ENCODE measurements at places on chromosomes 6 and 20. TPM values are rescaled to one million over a fixed set of nuclear protein-coding genes. Genes with fewer than 3 reads are reported as not detected.
A peak's percentile ranks its signal among the peaks of the same experiment; 100 is the strongest.

DNA sequence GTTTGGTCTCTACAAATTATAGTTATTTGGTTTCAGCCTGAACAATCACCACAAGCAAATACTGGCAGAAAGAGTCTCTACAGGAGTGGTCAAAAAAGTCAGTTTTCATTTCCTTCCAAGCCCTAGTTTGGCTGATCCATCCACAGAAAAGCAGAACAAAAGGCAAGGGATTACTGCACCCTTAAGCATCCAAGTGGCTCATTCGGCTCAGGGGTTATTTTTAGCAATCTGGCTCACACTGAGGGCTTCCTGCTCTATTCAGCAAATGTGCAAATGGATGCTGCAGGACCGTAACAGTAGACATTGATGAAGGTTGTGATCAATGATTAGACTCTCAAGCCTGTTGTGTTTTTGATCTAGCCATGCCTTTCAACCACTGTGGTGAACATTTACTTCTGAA is 62.2 kb upstream of the FABP7 start:
- no peak for DNase-seq

- DNase-seq: no peak
Measured at GRCh38 chr6:75183099-75183541, 22.7 kb downstream of the COL12A1 start.

- no peak for DNase-seq
Measured at GRCh38 chr6:7463785-7464184, 74.2 kb downstream of the RIOK1 start.

- DNase-seq: no peak
Measured at GRCh38 chr6:13807696-13808095, 6.7 kb downstream of the MCUR1 start.

DNA sequence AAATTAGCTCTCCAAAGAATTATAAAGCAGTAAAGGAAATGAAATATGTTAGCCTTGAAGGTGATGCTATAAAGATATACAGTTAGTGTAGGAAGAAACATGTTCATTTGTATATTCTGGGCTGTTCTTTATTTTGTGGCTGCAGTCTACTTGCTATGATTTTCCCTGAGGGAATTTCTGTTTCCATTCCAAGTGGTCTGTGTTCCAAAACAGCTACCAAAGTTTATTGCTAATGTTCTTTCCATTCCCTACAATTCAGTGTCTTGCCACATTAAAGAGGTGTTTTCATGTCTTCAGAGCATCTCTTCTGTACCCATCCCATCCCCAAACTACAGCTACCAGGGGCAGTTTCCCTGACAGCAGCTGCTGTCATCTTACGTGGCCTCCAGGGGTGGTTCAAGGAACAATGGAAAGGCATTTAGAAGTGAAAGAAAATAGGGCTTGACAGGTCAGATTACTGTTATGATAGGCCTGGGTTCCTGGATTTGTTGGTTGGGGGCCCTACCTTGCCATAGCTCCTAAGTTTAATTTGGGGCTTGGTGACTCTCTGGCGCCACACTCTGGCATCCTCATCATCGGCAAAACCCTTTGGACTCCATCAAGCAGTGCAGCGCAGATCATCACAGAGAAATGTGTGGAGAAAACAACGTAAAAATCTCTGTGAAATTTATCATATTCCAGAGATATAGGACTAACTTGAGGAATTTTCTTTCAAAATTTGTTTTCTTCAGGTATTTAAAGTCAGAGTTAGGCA is 33.8 kb upstream of the AIG1 start:
- DNase-seq: peak; percentile 15

DNA sequence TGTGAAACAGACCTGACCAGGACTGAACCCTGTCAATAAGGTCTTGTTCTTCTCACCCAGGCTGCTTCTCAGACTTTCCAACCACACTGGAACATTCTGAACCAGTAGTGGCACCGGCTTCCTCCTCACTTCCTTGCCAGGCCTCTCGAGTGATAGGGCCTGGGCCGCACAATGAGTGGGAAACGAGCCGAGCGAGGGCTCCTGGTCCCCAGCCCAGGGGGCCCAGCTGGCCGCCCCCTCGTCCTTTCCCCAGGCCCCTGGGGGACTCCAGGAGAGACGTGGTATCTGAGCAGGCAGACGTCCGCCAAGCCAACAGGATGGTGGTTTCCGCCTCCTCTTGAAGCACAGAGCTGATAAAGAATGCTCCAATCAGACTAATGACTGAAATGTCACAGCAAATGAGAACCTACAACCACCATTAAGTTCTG is 117.9 kb downstream of the GMDS start:
- no peak for DNase-seq

DNA sequence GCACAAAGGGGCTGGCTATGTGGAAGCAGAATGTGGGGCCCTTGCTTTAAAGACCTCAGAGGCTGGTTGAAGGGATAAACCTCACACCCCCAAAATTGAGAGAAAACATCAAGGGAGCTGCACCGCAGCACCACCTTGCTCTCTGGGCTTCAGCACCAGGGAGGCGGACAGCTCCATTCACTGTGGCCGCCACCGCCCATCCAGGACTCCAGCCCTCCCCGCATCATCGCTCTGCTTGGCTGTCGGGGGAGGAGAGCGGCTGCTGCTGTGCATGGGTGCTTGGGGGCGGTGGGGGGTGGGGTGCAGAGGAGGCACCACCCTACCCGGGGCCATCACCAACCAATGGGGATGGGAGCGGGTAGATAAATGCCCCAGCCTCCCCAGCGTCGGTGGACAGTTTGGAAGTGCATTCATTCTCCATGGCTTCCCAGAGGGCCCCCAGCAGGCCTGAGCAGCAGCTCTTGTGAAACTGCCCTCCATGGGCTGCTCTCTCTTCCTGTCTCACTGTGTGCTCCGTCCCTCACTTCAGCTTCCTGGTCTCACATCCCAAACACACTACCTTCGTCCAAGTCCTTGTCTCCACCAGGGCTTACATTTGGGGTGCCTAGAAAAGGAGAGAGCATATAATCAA is 75.7 kb upstream of the BHLHE23 start:
- peak; percentile 75 for DNase-seq

DNA sequence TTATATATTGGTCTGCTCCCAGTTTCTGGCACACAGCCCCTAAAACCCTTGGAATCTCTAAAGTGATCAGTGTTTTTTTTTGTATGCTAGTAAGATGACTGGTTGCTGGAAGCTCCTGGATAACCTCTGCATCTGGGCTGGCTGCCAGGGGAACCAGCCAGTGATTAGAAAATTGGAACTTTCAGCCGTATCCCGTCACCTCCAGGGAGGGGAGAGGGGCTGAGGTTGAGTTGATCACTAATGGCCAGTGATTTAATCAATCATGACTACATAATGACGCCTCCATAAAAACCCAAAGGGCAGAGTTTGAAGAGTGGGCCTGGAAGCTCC is 48.0 kb upstream of the NOP56 start:
- no peak for DNase-seq

DNA sequence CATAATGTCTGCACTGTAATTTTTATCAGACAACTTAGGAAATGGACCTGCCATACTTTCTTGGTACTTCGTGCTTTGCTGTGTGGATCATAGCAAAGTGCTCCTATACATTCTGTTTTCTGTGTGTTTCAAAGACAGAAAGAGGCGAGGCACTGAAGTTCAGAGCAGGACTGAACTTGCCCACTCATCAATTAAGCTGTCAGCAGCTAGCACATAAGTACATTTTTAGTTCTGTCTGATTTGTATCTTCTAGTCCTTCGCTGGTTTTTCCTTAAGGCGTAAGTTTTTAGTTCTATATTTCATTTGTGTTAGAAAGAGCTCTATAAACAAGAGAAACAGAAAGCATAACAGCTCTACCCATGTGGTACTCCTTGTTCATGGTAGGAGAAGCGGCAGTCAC is 42.1 kb downstream of the MAP3K4 start:
- no peak for DNase-seq

- no peak for DNase-seq
Measured at GRCh38 chr20:1075616-1076015, 42.8 kb upstream of the PSMF1 start.

GRCh38 chr6:16800942-16801341 is 39.7 kb upstream of the ATXN1 start:
- DNase-seq: no peak

DNA sequence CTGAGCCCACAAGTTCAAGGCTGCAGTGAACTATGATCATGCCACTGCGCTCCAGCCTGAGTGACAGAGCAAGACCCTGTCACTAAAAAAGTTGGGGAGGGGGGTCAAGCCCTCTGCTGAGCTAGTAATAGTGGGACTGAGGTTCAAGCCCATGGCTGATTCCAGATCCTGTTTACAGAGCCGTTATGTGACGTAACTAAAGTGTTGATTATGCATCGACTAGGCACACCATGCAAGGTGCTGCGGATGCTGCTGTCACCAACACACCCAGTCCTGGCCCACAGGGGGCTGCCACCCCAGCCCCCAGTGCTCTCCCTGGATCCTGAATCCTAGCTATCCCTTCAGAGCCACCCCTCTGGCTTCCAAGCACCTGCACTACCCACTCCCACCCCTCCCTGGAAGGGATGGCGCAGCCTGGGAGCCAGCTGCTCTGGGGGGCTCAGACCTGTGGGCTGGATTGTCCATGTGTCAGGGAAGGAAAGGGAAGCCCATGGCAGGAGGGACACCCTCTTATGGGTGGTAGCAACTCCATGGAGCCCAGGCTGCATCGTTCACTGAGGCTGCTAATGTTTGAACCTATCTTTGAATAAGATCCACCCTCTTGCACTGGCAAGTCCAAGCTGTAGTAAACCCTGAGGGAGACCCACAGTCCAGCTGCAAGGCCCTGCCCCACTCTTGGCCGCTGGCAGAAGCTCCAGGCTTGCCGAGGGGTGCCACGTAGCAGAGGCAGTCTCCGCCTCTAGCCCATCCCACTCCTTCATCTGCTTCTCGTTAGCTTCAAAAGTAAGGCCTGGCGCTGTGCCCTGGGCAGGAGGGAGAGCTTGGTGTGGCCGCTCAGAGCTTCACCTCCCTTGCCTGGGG is 95.0 kb downstream of the SNX5 start:
- DNase-seq: peak; percentile 21

- no peak for DNase-seq
Measured at GRCh38 chr6:141744194-141744925, 388.4 kb upstream of the GJE1 start.

- DNase-seq: no peak
Measured at GRCh38 chr6:165748390-165748789, 85.3 kb upstream of the PDE10A start.

GRCh38 chr6:161948462-161948861 is 674.6 kb upstream of the AGPAT4 start:
- DNase-seq: no peak

- DNase-seq: no peak
Measured at GRCh38 chr6:105163183-105163582, 16.6 kb downstream of the POPDC3 start.

DNA sequence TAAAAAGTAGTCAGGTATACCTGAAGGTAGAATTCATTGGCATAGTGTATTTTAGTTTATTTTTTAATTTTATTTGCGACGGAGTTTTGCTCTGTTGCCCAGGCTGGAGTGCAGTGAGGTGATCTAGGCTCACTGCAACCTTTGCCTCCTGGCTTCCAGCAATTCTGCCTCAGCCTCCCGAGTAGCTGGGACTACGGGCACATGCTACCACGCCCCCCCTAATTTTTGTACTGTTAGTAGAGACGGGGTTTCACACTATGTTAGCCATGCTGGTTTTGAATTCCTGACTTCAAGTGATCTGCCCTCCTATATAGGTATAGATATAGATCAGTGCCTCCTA is 102.8 kb upstream of the PRSS16 start:
- no peak for DNase-seq

GRCh38 chr6:13436399-13437217 is 50.8 kb downstream of the GFOD1 start:
- DNase-seq: no peak

The HFE gene
- total RNA-seq: 24.9 TPM

The RBM24 gene
- total RNA-seq: 1.1 TPM

The TRIM15 gene
- 13.5 TPM for total RNA-seq

The GSTA2 gene
- total RNA-seq: not detected

The CDKN1A gene
- total RNA-seq: 33.7 TPM

The SLC39A7 gene
- total RNA-seq: 201 TPM

The GPR63 gene
- total RNA-seq: 1.3 TPM

The TREML2 gene
- total RNA-seq: not detected

The TCF19 gene
- total RNA-seq: 49.5 TPM

The HLA-DRB1 gene
- total RNA-seq: 141 TPM

The RAET1L gene
- total RNA-seq: 2.3 TPM

The NNAT gene
- total RNA-seq: not detected

The NRSN1 gene
- 0.14 TPM for total RNA-seq

All from Calu3 (cell line).